ENCODE measurements at places on chromosomes 16 and 17.

- no peak for DNase-seq
Measured at GRCh38 chr16:8915722-8916301, 33.7 kb downstream of the LITAFD start.

DNA sequence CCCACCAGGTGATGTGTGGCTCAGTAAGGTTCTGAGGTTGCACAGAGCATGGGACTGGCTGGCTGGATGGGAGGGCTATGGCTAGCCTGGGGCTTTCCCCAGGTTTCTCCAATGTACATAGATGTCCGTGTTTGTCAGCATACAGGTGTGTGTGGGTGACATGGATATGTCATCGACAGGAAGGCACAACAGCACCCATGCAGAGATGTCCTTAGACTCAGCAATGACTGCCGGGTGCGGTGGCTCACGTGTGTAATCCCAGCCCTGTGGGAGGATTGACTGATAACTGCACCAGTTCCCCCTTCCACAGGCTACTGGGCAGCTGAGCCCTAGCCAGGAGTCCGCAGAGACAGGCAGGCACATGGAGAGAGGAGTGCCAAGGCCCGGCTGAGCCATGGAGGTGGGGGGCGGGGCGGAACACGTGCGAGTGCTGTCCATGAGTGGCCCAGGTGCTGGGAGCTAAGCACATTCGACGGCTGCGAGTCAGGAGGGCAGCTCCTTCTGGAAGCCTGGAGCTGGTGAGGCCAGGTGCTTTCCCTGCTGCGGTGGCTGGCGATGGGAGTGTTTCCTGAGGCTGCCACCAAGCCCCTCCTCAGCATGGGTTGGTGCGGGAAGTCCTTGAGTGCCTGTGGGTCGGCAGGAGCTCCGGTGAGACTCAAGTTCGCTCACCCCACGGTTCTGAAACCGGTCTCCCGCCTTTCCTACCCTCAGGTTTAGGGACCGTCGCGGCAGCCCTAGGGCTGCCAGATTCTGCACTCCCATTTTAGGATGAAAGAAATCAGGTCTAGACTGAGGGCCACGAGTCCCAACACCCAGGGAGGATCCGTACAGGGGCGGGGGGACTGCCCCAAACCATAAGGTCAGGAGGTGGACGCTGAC, 858 bp upstream of the ASPSCR1 start:
- no peak for DNase-seq

- no peak for DNase-seq
Measured at GRCh38 chr17:5825717-5826330, 241.5 kb upstream of the NLRP1 start.

DNA sequence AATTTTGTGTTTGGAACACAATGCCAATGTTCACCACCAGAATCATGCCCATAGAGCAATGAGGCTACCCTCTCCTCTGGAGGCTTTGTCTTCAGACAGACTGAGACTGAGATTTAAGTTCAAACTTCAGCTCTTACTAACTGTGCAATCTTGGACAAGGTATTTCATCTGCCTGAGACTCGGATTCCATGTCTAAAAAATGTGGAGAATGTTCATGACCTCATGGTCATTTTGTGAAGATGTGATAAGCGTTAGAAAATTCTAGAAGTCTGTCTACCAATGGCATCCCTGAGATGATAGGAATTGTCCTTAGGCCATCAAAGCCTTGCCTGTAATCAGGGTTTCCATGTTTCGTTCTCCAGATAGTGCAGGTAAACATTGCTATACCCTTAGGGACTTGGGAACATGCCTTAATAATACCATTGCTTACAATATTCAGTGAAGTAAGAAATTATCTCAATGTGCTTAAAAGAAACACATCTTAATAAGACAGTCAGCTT, 388.2 kb upstream of the MAF start:
- DNase-seq, result no peak

GRCh38 chr16:13733561-13733960, 186.4 kb upstream of the ERCC4 start:
- peak; percentile 45 for DNase-seq

DNA sequence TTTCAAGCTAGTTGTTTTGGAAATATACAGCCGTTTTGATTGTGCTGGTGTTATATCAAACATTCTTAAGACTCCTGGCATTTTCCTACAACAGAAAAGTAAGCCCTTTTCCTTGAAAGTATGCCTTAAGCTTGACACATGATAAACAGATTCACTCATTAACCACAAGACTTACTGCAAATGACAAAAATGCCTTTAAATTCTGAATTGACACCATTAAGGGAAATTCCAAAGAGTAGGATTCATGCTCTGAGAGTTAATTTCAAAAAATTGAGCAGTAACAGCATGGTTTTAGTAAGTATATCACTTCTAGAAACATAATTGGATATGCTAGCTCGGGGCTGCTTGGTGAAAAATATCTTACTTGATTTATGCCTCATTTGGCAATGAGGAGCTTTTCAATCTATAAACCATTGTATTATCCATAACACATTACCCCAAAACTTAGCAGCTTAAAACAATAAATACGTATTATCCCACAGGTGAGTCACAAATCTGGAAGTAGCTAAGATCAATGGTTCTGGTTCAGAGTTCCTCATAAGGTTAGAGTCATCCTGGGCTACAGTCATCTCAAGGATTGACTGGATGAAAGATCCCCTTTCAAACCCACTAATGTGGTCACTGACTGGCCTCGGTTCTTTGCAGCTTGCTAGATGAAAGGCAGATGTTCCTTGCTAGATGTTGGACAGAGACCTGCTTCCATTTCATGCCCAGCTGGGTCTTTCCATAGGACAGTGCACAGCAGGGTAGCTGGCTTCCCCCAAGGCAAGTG, 8.2 kb upstream of the PHAF1 start:
- no peak for DNase-seq

DNA sequence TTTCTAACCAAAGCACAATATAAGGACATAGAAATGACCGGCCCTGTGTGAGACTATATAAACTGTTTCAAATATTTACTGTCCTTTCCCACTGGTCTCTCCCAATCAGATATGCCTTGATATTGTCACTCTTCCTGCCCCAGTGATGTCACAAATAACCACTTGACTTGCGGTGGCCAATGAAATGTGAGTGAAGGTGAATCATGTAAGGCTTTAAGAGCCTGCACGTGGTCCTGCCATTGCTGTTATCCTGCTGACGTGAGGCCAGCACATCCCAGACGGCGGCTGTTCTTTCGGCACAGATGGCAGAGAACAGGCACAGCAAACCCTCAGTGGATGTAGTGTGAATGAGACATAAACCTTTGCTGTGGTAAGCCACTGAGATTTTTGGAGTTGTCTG, 5.4 kb upstream of the KLHL11 start:
- DNase-seq, result no peak

DNA sequence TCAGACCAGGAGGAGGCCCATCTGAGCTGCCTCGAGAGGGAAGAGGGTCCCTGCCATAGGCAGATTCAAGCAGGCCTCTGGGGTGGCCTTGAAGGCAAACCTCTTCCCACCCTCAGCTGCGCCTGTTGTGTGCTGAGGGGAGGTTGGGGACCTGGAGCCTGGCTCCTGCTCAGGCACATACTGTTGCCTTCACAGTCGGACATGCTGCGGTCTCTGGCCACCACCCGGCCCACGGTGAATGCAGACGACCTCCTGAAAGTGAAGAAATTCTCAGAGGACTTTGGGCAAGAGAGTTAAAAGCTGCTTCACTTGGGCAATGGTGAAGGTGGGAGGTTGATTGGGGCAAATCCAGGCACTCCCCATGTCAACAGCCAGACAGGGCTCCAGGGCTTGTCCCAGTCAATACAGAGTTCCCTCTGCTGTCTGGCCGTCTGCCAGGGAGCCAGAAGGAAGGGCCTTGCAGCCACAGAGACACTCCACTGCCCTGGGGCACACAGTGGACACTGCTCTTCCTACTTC, 6.3 kb downstream of the PDF start:
- no peak for DNase-seq

- no peak for DNase-seq
Measured at GRCh38 chr16:53911513-53911912, 207.6 kb downstream of the FTO start.

GRCh38 chr17:11023639-11024479, 186.0 kb upstream of the PIRT start:
- no peak for DNase-seq

- DNase-seq, result no peak
Measured at GRCh38 chr16:87832137-87832527, 37.2 kb downstream of the SLC7A5 start.

GRCh38 chr17:65741710-65742109, 180.3 kb upstream of the AXIN2 start:
- DNase-seq, result no peak

DNA sequence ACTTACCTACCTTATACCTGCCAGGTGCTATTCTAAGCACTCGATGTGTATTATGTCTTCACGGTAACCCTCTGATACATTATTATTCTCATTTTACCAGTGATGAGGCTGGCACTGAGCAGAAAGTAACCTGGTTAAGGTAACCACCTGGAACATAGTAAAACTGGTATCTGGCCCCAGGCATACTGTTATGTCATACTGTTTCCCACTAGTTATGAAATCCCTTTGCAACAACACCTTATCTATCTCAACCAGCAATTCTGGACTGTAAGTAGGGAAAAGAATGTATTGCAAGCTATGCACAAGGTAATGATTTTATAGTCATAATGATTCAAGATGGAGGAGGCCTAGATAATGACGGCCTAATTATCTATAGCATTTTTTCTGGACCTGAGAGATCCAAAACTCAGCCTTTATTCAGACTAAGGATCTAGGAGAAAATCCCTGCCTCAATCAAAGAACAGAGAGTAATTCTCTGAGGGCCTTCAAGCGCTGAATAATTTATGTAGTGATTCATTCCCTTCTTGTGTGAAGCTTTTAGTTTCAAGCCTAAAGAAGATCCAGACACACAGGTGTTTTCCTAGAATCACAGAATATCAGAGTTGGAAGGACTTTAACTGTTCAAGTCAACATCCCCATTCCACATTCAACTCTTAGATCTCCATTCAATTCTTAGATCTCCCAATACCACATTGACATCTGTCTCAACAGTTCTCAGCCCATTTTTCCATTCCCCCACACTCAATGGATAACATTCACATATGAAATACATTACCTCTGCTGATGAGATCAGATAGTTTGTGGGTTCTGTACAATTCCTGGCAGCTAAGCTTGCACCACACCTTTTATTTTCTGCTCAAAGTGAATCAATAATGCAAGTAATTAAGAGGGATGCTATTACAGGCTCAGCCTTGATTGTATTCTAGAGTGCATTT, 14.9 kb upstream of the MMD start:
- no peak for DNase-seq

DNA sequence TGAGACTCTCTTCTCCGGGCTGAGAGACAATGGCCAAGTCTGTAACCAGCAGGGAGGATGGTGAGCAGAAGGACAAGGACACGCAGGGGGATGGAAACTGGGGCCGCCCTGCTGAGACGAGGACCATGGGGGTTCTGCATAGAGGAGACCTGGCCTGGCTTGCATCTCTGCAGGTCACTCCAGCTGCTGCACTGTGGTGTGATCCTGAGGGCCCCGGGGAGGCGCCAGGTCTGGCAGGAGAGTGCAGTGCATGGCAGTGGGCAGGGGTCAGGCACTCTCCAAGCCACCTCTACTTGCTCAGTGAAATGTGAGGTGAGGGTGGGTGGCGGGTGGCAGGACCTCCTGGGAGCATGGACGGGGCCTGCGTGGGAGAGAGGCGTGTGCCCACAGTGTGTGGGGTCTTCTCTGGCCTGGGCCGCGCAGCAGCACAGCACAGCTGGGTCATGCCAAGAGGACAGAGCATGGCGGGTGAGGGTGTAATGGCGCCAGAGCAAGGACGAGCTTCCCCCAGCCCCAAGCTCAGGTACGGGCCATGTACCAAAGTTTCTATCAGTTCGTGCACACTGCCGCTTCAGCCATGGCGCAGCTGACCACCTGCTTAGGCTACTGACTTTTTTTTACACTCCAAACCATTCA, 43.1 kb downstream of the KLHDC4 start:
- no peak for DNase-seq

DNA sequence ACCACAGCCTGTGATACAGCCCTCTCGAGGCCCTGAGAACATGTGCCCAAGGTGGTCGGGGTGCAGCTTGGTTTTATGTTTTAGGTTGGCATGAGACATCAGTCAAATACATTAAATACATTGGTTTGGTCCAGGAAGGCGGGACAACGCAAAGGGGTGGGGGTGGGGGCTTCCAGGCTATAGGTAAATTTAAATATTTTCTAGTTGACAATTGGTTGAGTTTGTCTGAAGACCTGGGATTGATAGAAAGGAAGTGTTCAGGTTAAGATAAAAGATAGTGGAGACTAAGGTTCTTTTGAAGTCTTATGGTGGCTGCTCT, 1.2 kb upstream of the ZKSCAN2 start:
- no peak for DNase-seq

GRCh38 chr17:31357839-31358394, 33.6 kb upstream of the RAB11FIP4 start:
- no peak for DNase-seq

GRCh38 chr17:65678546-65678945, 117.1 kb upstream of the AXIN2 start:
- DNase-seq, result peak; percentile 45

GRCh38 chr17:29567554-29568330, 759 bp upstream of the TP53I13 start:
- no peak for DNase-seq

DNA sequence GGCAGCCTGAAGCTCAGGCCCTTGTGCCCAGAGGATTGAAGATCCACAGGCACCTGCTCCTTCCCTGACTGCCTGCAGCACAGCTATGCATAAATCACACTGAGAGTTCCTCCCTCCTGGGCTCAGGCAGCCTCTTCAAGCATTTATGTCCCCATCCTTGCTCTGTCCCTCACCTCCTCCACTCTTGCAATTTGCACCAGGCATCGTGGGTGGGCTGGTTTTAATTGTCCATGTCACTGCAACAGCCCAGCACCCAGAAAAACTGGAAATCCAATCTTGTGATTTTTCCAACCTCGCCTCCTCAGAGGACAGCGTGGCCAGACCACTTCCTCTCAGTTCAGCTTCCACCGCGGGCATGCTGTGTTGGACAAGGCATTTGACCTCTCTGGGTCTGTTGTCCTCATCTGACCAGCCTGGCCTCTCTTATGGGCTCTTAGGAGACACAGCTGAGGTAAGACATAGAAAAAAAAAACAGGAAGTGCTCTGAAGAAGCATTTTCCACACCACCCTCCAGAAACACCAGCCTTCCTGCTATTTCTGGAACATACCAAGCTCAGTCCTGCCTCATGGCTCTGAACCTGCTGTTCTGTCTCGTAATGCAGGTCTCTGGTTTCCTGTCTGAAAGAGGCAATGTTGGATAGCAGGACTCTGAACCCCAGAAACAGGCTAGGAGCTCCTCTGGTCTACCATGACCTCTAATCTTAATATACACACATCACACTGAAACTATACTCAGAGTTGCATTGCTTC, 8.3 kb downstream of the TMEM114 start:
- no peak for DNase-seq

- no peak for DNase-seq
Measured at GRCh38 chr16:7482032-7482431, 149.4 kb downstream of the RBFOX1 start.

- DNase-seq, result no peak
Measured at GRCh38 chr17:30393491-30393890, 14.8 kb downstream of the CPD start.

- DNase-seq, result no peak
Measured at GRCh38 chr16:9039210-9039609, 52.2 kb upstream of the HAPSTR1 start.

GRCh38 chr16:3965781-3966582, 85.5 kb upstream of the CREBBP start:
- no peak for DNase-seq

- DNase-seq, result no peak
Measured at GRCh38 chr17:16975744-16976625, 4.1 kb upstream of the TNFRSF13B start.
